Left lung (tissue), 14 donors: ENCODE measurements at places on chromosomes 16 and 17. TPM values are rescaled to one million over a fixed set of nuclear protein-coding genes. Genes with fewer than 3 reads are reported as not detected.

The HS3ST2 gene
- 6.4 TPM for total RNA-seq

- no peaks in the 10 kb centered on the region for H3K36me3 ChIP-seq
- no peak overlapping the region for H3K4me3 ChIP-seq
- H3K27me3 ChIP-seq: no peaks in the 10 kb centered on the region
- H3K27ac ChIP-seq: no peak overlapping the region
- DNase-seq: no peak
Observed at GRCh38 chr16:89349947-89350633, 132.6 kb downstream of the ZNF778 start.

GRCh38 chr17:71727723-71728122 lies 393.1 kb upstream of the SOX9 start:
- H3K27ac ChIP-seq: no peak overlapping the region
- no peak overlapping the region for H3K4me3 ChIP-seq
- DNase-seq: no peak
- H3K4me1 ChIP-seq: no peaks in the 10 kb centered on the region
- H3K36me3 ChIP-seq: no peaks in the 10 kb centered on the region

- H3K27me3 ChIP-seq: peaks cover 5% of the 10 kb centered on the region
- H3K4me1 ChIP-seq: no peaks in the 10 kb centered on the region
- no peak overlapping the region for H3K4me3 ChIP-seq
- H3K27ac ChIP-seq: no peak overlapping the region
- H3K36me3 ChIP-seq: no peaks in the 10 kb centered on the region
Observed at GRCh38 chr16:20166531-20167235, 93.0 kb upstream of the GPR139 start.

The HCRT gene
- not detected for total RNA-seq

DNA sequence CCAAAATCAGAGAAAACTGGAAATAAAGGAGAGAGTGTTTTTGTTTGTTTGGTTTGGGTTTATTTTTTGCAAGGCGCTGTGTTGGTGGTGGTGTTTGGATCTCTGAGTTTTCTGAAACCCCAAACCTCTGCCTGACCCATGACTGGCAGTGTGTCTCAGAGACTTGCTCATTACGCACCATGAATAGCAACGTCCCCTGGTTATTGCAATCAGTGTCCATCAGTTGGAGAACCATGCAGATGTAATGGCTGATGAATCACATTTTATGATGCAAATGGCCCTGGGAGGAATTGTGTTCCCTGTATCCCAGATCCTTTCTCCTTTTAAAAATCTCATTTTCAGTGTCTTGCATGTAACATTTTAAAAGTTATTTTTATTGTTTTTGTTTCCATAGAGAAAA lies 362.8 kb downstream of the PMP22 start:
- no peaks in the 10 kb centered on the region for H3K36me3 ChIP-seq
- no peaks in the 10 kb centered on the region for H3K27me3 ChIP-seq
- H3K27ac ChIP-seq: no peak overlapping the region
- H3K4me1 ChIP-seq: no peaks in the 10 kb centered on the region
- H3K4me3 ChIP-seq: no peak overlapping the region

- H3K27ac ChIP-seq: no peak overlapping the region
- no peak for DNase-seq
- no peaks in the 10 kb centered on the region for H3K27me3 ChIP-seq
- no peaks in the 10 kb centered on the region for H3K36me3 ChIP-seq
Observed at GRCh38 chr17:57281887-57282286, 25.6 kb downstream of the MSI2 start.
